ENCODE measurements at places on chromosomes 16 and 17.

DNA sequence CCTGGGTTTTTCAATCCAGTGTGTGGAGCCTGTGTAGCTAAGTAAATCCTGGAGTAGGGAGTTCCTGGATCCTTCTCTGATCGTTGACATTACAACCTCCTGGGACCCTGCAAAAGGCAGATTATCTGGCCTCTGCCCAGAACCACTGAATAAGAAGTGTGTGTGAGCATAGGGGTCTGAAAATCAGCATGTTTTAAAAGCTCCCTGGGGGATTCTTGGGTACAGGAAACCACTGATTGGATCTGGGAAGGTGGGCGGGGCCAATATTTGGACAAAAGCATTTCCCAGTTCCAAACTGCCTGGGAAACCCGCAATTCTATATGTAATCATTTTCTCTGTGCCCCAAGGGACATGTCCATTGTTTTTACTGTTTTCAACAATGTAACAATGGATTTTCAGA lies 27.2 kb upstream of the BEAN1 start:
- DNase-seq: no peak

GRCh38 chr17:58308985-58309917 lies 19.3 kb downstream of the TSPOAP1 start:
- DNase-seq: no peak

- no peak for DNase-seq
These were observed 4.5 kb upstream of the ACSF2 start for GRCh38 chr17:50421308-50422051.

DNA sequence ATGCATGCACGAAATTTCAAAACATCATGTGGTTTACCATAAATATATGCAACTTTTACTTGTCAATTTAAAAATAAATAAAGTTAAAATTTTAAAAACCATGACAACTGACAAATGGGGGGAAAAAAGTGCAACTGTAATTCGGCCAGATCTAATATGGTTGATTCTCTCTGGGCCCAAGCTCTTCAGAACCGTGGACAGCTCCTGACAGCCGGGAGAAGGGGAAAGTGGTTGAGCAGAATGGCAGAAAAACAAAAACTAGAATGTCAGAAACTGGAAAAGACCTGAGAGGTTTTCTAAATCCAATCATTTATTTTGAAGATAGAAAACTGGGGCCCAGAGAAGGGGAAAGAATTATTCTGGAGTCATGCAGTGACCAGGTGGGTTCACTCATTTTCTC lies 126.6 kb downstream of the TMEM132E start:
- DNase-seq: no peak

GRCh38 chr16:53091466-53092211 lies 36.8 kb downstream of the CHD9 start:
- no peak for DNase-seq

- no peak for DNase-seq
These were observed 346.6 kb upstream of the CCL2 start for GRCh38 chr17:33908363-33909064.

- DNase-seq: peak; percentile 63
These were observed 119.0 kb downstream of the SNX29 start for GRCh38 chr16:12095275-12096156.

DNA sequence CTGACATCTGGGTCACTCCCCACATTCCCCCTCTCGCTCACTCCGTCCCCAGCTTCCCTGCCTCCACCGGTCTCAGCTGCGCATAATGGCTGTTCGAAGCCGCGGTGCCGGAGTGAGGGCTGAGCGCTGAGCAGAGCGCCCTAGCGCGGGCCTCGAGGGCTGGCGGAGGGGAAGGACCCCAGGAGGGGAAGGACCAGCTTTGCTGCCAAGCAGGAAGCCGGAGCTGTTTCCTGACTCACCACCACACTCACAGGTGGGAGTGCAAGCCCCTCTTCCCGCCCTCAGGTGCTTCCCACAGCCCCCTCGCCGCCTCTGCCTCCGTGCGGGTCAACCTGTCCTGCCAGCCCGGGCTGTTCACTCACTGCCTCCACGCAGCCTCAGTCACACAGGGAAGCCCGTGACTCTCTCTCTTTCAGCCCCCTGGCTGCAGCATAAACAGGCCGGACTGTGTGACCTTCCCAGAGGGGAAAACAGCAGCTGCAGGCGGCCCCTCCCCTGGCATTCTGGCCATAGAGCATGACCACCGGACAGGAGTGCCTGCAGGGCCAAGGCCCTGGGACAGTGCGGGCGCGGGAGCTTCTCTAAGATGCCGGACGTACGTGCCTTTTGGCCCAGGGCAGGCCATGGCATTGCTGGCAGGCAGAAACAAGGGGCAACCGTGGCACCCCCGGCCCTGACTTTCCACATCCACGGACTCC lies 23.7 kb downstream of the SLC43A2 start:
- DNase-seq: no peak

- no peak for DNase-seq
These were observed 26.6 kb upstream of the CHMP6 start for GRCh38 chr17:80964859-80965580.

DNA sequence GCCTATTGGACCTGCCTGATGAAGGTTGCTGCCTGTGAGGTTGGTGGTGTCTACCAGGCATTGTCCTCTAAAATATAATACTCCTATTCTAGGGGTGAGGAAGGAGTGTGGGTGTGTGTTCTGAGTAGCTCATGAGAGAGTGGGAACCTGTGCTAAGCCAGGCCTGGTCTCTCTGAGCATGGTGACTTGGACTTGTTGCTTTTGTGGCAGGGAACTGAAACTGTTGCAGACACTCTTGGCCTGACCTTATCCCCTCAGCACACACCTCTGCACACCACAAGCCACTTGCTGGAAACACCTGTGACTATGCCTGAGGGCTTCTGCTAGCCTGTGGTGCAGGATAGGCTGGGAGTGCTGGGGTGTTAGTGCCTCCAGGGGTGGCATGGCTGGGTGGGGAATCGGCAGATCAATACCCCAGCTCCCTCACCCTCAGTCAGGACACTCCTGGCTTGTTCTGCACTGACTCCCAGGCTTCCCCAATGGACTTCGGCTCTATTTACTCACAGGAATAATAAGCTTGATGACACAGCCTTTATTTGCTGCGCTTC lies 29.9 kb downstream of the PLCG2 start:
- DNase-seq: no peak

DNA sequence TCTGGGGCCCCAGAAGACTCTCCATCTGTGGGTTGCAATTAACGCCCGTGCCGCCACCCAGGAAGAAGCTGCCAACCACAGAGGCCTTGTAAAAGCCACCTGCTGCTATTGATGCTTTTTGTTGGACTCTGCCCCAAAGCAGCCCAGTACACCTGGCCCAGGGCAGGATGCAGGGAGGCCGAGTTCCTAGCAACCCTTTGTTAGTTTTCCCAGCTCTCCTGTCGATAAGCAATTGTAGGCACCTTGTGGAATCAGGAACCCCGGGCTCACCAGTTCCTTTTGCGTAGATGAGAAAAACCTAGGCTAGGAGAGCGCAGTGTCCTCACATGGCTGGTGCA lies 103.3 kb downstream of the ABCC6 start:
- no peak for DNase-seq

- no peak for DNase-seq
These were observed 23.8 kb downstream of the UNC13D start for GRCh38 chr17:75820094-75821080.

DNA sequence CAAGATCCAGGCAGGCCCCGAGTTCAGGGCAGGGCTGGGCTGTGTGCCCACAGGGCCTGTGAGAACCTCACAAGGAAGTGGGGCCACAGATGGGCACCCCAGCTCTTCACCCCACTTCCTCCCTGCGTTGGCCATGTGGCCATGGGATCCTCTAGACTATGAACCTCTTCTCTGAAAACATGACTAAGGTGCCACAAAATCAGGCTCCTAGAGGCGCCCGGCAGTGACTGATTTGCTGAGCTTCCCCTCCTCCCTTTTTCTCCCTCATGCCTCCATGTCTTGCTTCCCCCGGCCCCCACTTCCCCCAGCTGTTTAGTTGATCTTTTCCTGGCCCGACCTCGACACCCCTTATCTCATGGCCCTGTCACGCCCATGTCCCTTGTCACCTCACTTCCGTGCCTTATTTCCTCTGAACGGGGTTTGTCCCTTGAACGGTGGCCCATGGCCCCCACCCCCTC lies 87.1 kb downstream of the KCNJ12 start:
- DNase-seq: no peak

- DNase-seq: no peak
These were observed 37.4 kb upstream of the CCL1 start for GRCh38 chr17:34400301-34400931.

DNA sequence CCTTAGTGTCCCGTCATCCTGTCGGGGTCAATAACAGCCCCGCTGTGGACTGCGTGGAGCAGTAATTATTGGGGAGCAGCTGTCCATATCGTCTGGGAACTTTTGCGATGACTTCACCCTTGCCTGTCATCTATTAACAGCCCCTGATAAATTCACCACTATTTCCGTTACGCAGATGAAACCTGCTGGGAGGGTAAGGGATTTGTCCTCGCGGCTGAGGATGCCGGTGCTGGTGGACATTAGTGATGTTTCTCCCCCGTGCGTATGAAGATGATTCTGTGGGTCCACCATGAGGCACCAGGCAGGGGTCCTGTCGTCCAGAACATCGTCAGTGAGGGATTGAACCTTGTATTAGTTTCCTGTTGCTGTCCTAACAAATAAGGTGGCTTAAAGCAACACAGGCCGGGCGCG lies 1.0 kb downstream of the FLYWCH2 start:
- DNase-seq: no peak

DNA sequence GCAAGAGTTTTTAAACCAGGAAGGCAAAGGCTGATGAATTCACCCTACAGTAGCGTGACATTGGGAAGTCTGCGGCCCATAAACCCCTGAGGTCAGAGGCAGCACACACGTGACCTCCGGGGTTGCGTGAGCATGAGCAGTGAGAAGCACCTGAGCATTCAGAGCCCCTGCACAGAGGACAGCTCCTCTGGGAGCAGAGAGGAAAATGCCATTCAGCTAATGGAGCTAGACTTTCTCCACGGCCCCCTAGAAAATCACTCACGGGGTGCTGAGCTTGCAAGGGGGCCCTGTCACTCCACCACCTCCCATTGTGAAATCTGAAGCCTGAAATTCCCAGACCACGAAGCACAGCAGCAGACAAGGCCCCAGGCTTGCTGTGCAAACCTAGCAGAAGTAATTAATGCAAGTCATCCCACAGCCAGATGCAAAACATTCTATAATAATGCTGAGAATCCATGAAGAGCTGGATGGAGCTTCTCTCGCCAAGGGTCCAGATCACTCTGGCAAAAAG lies 114.9 kb upstream of the RCVRN start:
- DNase-seq: no peak

DNA sequence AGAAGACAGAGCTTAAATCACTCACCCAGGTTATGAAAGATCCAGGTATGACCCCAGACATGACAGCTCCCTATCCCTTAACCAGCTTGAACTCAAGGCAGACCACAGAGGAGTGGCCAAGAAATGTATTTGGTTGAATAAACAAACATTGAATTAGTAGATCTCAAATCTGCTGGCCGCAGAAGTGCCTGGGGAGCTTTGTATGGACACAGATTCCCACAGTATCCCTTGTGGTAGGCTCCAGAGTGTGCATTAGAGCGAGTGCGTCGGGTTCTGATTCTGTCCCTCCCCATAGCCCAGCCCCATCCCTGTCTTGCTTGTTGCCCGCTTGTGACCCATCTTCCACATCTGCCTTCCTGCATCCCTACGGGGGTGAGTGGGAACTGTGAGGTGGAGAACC lies 118.8 kb upstream of the FOXF1 start:
- DNase-seq: no peak

DNA sequence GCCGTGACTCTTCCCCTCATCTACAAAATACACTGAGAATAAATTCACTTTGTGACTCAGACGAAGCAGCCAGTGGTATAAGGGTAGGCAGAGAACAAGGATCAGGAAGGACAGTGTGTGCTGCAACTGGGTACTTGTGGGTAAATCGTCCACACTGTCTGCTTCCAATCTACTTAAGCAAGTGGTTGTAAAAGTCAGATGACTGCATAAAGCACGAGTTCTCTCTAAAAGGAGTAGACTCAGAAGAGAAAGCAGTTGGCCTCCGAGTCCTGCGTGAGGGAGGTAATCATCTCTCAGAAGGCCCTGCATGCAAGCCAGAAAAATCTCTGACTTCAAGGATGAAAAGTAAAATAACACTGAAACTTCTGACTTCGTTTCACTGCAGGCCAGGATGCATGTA lies 43.1 kb downstream of the ANKFY1 start:
- DNase-seq: no peak

DNA sequence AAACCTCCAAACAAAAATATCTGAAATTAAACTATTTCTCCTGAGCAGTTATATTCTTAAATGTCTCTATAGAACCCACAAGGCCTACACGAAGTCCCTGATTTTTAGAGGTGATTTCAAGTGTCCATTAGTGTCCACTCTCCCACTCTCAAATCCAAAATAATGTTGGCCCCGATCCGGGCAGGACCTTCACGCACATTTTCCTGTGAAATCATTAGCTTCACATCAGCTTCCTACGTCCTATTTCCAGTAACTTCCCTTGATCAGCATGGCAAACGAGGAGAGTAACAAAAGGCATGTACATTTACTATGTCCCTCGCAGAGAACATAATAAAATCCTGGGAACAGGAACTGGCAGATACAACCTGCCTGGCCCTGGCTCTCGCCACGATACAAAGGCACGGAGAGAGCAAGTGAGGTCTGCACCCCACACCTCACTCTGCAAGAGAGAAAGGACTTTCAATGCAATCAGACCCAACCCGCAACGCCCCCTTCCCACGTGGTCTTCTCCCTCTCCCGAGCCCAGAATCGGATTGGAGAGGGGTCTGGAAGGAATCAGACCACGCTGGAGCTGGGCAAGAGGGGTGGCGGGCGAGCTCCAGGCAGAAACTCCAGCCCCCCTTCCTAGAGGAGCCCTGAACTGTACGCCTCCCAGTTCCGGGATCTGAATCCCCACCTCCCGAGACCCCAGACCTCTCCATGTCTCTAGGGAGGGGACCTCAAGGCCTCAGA lies 17.5 kb upstream of the C17orf78 start:
- peak; percentile 9 for DNase-seq

GRCh38 chr17:1808644-1809043 lies 21.1 kb downstream of the SMYD4 start:
- no peak for DNase-seq

GRCh38 chr17:17096438-17097178 lies 54.4 kb downstream of the MPRIP start:
- no peak for DNase-seq

GRCh38 chr16:77675464-77676324 lies 46.6 kb upstream of the NUDT7 start:
- peak; percentile 34 for DNase-seq

DNA sequence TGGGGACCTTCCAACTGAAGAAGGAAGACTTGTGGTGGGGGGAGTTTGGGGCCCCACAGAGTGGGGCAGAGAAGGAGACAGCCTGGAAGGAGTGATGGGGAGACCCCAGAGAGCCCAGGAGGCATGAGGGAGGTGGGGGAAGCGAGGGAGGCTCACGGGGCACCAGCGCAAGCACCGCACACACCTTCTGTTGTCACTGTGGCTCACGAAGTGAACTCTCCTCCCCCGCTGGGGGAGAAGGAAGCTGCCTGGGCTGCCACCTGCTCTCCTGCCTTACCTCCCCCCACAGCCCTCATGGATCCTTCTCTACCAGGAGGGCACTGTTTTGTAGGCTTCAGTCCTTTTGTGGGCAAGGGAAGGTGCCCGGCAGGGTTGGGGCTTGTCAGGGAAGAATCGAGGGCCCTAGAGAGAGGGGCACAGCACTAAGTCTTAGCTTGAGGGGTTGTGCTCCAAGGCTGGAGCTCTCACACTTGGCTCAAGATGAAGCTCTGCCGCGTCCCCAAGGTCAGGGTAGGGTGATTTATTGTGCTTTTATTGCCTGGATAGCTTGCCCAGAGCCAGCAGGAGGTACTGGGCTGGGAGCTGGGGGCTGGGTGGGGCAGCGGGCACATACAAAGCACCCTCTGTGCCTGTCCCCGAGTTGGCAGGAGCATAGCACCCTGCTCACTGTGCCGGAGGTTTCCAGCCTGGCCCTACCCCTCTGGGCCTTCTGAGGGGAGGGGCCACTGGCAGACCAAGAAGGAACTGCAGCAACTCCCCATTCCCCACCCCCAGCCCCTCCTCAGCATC lies 4.6 kb upstream of the STARD3 start:
- DNase-seq: no peak
